ENCODE measurements at places on chromosomes 12 and 14. TPM values are rescaled to one million over a fixed set of nuclear protein-coding genes. Genes with fewer than 3 reads are reported as not detected.

GRCh38 chr12:129854591-129854990 is 49.2 kb downstream of the TMEM132D start:
- no peak for DNase-seq

DNA sequence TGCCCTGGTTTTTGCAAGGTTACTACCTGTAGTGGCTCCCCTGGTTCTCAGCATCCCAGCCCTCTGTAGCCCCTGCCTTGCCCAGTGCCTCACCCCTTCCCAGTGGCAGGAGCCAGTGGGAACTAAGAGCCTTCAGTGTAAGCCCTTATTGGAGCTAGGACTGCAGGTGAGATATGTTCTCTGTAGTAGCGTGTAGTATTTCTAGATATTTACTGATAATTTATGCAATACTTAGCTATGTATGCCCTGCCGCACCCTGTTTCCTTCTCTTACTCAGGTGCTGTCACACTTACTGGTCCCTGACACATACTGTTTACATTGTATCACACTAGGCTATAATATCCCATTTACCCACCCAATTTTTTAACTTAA is 3.6 kb downstream of the BMAL2 start:
- no peak for DNase-seq

DNA sequence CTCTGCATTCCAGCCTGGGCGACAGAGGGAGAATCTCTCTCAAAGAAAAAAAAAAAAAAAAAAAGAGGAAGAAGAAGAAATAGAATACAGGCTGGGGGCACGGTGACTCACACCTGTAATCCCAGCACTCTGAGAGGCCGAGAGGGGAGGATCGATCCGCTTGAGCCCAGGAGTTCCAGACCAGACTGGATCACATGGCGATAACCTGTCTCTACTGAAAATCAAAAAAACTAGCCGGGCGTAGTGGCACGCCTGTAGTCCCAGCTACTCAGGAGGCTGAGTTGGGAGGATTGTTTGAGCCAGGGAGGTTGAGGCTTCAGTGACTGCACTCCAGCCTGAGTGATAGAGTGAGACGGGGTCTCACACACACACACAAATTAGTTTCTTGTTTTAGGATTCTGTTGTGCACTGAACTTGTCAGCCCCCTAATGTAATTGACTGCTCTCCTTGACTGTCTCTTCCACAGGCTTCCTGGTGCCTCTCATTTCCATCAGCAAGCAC is 963 bp upstream of the TINF2 start:
- no peak for DNase-seq

- DNase-seq: no peak
Measured at GRCh38 chr12:13404111-13404628, 207.6 kb downstream of the EMP1 start.

GRCh38 chr14:61421212-61421923 is 100.0 kb downstream of the PRKCH start:
- no peak for DNase-seq

GRCh38 chr12:39227218-39227617 is 215.7 kb downstream of the KIF21A start:
- no peak for DNase-seq

Gene GPRC5D
- total RNA-seq: not detected

Gene RFX4
- total RNA-seq: not detected

Data from fibroblast of lung (primary cell).